ENCODE measurements at places on chromosomes 3 and 15.

DNA sequence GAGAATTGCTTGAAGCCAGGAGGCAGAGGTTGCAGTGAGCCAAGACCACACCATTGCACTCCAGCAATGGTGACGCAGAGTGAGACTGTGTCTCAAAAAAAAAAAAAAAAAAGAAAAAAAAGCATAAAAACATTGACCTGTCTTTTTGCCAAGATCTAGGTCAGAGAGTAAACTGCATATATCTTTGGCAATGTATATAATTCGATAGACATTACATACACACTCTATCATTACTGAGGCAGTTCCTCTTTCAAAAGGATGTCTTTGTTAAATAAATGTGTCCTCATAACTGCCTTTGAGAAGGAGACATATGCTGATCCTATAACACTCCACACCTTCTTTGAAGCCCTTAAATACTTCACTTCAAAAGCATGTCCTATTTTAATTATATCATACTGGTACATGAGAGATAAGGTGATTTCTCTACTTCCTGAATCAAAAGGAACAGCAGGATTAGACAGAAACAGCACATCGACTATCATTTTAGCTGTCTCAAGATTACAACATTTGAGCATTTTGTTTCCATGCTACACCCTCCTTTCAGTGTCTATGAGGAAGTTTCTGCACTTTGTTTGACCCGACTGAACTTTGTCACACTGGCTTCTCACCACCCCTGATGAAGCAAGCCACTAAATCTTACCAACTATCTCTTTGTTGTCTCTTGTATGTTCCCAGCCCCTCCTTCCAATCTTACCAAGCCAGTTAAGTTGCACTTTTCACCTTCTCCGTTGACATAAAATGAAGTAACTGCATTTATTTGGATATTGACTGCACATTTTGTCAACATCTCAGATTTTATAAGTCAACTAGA is 335.8 kb downstream of the MECOM start:
- DNase-seq, result no peak

DNA sequence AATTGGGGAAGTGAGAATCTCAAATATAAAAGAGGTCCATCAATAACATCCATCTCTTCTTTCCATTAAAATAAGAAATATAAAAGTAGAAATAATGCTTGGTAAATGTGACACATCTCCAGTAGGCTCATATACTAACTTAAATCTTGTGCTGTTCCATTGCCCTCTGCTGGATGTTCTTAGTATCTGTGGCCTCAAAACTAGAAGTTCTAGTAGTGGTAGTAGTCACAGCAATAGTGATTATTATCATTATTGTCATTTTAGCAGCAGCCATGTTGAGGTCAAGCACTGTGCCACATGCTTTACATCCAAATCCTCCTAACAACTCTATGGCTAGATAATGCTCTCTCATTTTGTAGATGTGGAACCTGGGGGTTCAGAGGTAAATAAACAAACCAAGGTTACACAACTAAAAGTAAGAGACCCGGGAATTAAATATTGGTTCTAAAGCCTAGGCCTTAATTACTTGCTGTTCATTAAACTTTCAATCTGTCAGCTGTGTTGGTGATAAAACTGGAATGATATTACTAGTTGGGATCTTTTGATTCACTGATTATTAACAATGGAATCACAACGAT is 20.2 kb upstream of the BTLA start:
- DNase-seq, result no peak

DNA sequence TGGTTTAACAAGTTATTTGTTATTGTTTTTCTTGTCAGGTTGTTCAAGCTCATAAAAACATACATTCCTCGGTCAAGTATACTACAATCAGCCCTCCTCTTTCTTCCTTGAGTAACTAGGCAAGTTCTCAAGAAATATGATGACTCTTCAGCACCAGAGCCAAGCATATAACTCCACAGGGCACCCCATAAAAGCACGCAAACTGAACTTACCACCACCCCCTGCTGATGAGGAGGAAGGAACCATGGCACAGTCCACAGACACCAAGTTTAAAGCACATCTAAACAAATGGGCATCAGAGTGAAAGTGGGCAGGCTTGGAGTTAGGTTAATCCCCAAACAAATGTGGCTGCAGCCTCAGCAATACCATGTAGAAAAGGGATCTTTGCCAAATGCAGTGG is 5.3 kb downstream of the IP6K2 start:
- no peak for DNase-seq

DNA sequence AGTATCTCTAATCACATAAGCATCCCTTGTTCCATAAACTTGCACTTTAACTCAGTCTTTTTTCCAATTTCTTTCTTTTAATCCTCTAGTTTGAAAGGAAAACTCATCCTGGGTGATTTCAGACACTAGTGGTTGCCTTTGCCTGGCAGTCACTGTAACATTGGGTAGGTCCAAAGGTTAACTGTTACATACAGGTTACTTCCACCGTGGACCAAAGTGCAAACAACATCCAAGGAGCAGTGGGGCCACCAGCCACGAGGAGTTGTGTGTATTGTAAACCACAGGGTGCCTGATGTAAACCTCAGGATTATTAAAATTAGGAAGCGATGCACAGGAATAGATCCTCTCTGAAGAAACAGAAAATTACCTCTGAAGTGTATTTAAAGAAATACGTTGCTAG is 75.0 kb downstream of the HCN4 start:
- DNase-seq, result no peak

DNA sequence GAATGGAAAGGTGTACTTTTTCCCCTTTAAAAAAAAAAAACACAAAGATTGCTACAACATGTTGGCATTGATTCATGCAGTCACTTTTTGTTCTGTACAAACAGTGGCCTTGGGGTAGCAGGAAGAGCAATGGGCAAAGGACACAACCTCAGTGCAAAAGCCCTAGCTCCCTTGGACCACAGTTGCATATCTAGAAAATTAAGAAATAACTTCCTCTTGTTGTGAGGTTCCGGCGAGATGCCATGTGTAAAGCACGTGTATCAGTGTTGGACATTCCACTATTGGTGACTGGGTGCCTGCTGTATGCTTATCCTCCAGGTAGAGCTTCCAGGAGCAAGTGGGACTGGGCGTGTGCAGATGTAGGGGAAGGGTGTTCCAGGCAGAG is 164.5 kb downstream of the THSD4 start:
- no peak for DNase-seq

GRCh38 chr15:40142428-40142827 is 18.4 kb upstream of the BUB1B start:
- DNase-seq, result no peak

DNA sequence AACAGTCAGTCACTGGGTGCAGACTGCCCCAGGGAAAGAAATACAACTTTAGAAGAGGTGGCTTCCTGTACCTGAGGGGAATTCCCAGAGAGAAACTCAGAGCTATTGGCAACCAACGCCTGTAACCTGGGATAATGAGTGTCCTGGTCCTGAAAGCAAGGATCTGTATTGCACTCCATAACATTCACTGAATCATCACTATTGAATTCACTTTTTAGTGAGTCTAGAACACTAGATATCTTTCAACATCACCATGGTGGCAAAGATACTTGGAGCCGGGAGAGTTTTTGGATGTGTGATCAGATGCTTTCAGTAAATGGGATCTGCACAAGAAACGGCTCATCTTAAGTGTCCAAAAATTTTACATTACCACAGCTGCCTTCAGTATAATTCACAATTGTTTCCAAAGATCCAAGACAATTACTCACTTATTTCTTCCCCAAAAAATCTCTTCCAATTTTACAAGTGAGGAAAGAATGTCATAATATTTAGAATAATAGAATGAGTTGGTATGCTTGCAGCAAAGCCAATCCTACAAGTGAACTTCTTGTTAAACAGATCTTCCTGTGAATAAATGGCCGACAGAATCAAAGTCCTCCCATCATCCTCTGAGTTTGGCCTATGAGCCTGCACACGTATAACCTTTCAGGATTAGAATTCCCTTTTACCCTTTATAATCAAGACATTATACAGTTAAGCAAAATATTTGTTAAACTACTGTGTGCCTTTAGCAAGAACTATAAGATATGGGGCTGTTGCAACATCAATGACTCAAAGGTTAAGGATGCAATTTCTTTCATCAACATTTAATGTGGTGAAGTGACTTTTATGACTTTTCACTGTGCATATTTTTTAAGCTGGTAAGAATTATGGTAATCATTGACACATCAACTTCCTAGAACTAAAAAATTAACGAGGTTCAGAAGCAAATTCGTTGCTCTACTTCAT is 243.3 kb upstream of the COL8A1 start:
- DNase-seq, result no peak

DNA sequence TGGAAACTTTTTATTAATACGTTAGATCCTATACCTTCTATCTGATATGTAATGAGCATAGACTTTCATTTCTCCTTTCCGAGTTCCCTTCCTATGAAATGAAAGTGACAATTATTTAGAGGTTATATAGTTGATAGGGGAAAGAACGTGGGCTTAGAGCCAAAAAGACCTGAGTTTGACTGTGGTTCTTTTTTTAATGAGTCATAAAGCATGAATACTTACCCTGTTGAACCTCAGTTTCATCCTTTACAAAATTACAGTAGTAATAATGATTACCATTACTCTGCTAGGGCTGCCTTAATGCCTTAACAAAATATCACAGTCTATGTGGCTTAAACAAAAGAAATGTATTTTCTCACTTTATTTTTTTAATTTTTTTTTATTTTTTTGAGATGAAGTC is 75.9 kb downstream of the AGBL1 start:
- DNase-seq, result no peak

- DNase-seq, result no peak
Measured at GRCh38 chr3:187242435-187242834, 45.1 kb downstream of the RTP1 start.

DNA sequence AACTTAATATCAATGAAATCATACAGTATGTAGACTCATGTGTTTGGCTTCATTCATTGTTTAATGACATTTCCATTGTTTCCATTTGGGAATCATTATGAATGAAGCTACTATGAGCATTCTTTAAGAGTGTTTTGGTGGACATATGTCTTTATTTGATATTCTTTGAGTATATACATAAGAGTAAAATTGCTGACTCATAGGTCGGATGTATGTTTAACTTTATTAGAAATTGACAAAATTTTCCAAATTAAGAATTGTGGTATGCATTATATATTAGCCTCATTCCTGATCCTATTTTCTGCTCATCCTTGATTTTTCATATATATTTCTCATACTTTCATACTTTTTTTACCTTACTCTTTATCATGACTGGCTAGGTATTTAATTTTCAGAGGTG is 28.7 kb upstream of the CMC1 start:
- DNase-seq, result no peak

DNA sequence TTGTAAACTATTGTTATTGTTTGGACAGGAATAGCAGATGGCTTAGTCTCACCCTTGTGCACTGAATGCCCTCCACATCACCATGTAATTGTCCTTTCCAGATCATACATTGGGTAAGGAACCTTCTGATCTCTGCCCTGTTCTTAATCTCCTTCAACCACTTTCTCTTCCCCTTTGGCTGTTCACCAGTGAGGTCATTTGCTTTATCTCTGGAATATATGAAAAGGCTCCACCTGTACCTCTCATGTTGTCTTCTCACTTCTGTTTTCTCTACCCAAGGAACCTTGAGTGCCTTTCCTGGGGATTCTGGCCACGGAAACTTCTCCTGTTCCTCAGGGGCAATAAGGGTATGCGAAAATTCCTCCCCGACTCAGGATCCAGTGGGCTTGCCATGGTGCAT is 28.5 kb downstream of the MCTP2 start:
- no peak for DNase-seq

DNA sequence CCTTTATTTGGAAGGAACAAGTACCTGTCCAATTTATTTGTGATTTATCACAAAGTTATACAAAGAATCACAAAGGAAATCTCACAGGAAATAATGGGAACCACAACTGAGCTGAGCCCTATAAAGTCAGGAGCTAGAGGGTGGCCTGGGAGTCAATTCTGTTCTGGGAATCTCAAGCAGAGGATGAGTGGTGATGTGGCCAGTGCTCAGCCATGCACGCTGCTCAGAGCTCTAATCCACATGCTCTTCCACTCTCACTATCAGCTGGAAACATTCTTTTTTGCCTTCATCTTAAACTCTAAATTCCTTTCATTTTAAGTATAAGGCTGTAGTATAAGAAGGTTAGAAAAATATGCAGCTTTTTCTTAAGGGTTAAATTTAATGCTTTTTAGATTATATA is 36.6 kb downstream of the UACA start:
- no peak for DNase-seq

All from activated T-helper 1 cell treated with Interleukin-2 at 50 U/mL for 16 hours (primary cell).